ENCODE measurements at places on chromosomes 11 and 22. TPM values are rescaled to one million over a fixed set of nuclear protein-coding genes. Genes with fewer than 3 reads are reported as not detected.

DNA sequence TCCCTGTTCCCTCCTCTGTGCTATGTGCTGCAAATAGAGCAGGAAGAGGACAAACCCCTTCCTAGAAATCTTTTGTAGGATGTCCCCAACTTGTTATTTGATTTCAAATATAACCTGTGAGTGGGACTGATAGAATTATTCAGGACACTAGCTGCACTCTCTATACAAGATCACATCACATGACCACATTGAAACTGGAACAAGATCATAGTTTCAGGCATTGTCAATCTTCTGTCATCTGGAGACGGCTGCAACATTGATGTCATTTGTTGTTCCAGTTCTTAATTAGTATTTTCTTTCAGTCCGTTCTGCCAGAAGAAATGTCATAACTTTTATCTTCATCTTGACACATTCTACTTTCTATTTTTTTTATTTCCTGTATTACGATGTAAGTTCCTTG, 89.3 kb downstream of the GRIA4 start:
- H3K4me1 ChIP-seq: peaks cover 1% of the 10 kb centered on the region
- DNase-seq: no peak
- H3K27me3 ChIP-seq: no peaks in the 10 kb centered on the region
- no peak overlapping the region for H3K4me3 ChIP-seq
- no peaks in the 10 kb centered on the region for H3K36me3 ChIP-seq

DNA sequence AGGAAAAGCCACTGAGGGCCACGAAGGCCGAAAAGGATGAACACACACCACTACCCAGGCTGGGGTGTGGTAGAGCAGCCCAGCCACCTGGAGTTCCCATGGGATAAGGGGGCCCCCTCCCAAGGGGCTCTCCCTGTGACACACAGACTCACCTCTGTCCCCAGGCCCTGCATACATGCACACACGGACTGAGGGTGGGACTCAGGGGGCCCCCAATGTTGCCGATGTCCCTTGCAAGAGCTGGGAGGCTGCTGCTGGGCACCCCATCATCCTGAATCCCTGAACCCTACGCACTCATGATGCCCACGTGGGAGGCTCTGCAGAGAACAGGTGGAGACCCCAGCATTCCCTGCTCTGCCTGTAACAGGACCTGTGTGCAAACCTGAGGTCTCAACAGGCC, 14.5 kb downstream of the SHANK2 start:
- no peak for DNase-seq
- no peaks in the 10 kb centered on the region for H3K36me3 ChIP-seq
- no peaks in the 10 kb centered on the region for H3K4me1 ChIP-seq

DNA sequence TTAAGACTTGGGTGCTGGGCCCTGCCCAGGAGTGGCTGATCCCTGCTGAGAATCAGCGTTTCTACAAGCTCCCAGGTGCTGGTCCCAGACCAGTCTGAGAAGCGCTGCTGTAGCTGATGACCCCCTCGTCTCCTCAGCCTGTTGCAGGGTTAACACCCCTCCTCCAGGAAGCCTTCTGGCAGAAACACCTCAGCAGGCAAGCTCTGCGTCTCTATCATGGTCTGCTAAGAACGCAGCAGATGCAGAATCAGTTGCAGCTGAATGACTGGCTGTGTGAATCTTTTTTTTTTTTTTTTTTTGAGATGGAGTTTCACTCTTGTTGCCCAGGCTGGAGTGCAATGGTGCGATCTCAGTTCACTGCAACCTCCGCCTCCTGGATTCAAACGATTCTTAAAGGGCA, 132.5 kb downstream of the CACNA1I start:
- no peak for DNase-seq
- no peak overlapping the region for H3K4me3 ChIP-seq
- H3K36me3 ChIP-seq: no peaks in the 10 kb centered on the region
- no peaks in the 10 kb centered on the region for H3K4me1 ChIP-seq
- H3K27ac ChIP-seq: no peak overlapping the region
- no peaks in the 10 kb centered on the region for H3K27me3 ChIP-seq

DNA sequence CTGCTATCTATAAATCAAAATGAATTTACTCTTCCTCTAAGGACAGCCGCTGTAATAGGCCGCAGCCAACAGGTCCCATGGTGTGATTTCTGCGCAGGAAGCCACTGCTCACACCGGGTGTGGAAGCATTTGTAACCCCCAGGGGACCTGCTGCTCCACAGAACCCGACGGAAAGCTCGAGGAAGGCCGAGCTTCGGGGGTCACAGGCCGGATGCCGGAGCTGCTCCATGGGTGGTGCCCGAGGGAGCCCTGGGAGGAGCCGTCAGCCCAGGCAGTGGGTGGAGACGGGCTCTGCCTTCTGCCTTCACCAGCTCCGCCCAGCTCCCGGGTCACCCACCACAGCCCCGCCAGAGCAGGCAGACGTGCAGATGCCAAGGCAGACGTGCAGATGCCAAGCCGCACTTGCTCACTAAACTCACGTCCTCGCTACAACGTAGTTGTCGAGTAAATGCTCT, 63.5 kb downstream of the BRD1 start:
- no peaks in the 10 kb centered on the region for H3K36me3 ChIP-seq
- DNase-seq: no peak
- H3K27me3 ChIP-seq: no peaks in the 10 kb centered on the region
- no peaks in the 10 kb centered on the region for H3K4me1 ChIP-seq
- H3K27ac ChIP-seq: no peak overlapping the region

DNA sequence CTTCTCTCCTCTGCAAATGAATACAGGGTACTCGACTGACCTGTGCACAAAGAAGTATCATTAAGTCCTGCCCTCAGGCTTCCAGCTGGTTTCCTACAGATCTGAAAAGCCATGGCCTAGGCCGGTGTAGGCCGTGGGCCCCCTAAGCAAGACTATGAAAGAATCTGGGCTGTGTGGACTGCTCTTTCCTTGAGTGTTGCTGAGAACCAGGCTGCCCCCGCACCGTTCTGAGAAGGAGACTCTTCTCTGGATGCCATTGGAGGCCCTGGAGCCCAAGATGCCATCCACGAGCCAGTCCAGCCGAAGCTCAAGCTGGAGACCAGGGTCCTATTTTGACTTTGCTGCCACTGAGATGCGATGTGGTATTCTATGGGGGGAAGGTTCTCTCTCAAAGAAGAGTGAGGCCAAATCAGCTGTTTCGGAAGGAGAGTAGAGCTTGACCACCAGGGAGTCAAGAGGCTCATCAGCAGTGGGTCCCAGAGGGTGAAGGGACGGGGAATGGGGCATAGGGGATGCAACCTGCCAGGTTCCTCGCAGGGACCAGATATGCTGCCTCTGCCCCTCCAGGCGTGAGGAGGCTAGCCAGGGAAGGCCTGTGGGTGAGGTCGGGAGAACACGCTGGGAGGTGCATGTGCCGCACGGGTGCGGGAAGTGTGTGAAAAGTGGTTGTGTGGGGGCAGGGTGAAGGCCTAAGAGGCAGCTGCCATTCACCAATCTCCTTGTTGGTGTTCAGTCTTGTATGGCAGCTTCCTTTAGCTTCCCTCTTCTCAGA, 96.4 kb upstream of the B3GAT1 start:
- H3K4me3 ChIP-seq: no peak overlapping the region
- peaks cover 13% of the 10 kb centered on the region for H3K27me3 ChIP-seq
- H3K36me3 ChIP-seq: no peaks in the 10 kb centered on the region
- no peak for DNase-seq
- no peak overlapping the region for H3K27ac ChIP-seq

DNA sequence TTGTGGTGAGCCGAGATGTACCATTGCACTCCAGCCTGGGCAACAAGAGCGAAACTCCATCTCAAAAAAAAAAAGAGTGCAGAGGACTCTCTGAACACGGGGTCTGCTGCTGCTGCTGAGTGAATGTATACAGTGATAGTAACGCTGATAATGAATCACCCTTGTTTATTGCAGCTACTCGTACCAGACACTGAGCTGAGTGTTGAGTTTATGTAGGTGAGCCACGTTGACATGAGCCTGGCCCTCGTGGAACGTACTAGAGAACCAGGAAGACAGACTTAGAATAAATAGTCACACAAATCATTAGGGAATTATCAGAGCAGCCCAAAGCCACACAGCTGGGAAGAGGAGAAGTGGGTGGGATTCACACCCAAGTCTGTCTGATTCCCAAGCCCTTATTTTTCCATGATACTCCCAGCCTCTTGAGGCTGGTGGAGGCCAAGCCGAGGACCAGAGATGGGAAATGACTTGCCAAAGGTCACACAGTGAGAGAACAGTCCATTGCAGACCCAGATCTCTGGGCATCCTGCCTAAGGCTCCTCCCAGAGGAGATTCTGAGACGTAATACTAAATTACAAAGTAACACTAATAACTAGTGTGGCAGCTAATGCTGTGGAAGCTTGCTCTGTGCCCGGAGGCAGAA, 34.8 kb downstream of the MB start:
- H3K36me3 ChIP-seq: no peaks in the 10 kb centered on the region
- H3K4me3 ChIP-seq: no peak overlapping the region
- H3K4me1 ChIP-seq: no peaks in the 10 kb centered on the region
- no peak overlapping the region for H3K27ac ChIP-seq
- no peaks in the 10 kb centered on the region for H3K27me3 ChIP-seq

- no peaks in the 10 kb centered on the region for H3K4me1 ChIP-seq
- H3K4me3 ChIP-seq: no peak overlapping the region
- H3K27ac ChIP-seq: no peak overlapping the region
These were observed 110.2 kb downstream of the TRIM29 start for GRCh38 chr11:120027546-120028180.

The OR52I1 gene
- polyA plus RNA-seq: not detected

The RAB38 gene
- polyA plus RNA-seq: 12.8 TPM

All from cardiac muscle cell (in vitro differentiated cells and primary cell).